HCEC 1CT (cell line): ENCODE measurements at places on chromosomes 1 and 21.
A peak's percentile ranks its signal among the peaks of the same experiment; 100 is the strongest.

- DNase-seq = no peak
Observed at GRCh38 chr1:43931711-43932660, 1.6 kb upstream of the ARTN start.

GRCh38 chr1:22810378-22810777, 99.7 kb downstream of the EPHB2 start:
- no peak for DNase-seq

GRCh38 chr1:65150583-65151263, 2.7 kb downstream of the AK4 start:
- no peak for DNase-seq

GRCh38 chr1:87791931-87792740, 463.5 kb downstream of the LMO4 start:
- no peak for DNase-seq

GRCh38 chr1:232678185-232678886, 48.4 kb upstream of the SIPA1L2 start:
- no peak for DNase-seq

- no peak for DNase-seq
Observed at GRCh38 chr1:67863637-67864036, 30.4 kb upstream of the GNG12 start.

GRCh38 chr1:44830900-44831304, 12.2 kb downstream of the PTCH2 start:
- DNase-seq = no peak

GRCh38 chr21:38798481-38798882, 7.2 kb upstream of the ETS2 start:
- DNase-seq = peak; percentile 15

DNA sequence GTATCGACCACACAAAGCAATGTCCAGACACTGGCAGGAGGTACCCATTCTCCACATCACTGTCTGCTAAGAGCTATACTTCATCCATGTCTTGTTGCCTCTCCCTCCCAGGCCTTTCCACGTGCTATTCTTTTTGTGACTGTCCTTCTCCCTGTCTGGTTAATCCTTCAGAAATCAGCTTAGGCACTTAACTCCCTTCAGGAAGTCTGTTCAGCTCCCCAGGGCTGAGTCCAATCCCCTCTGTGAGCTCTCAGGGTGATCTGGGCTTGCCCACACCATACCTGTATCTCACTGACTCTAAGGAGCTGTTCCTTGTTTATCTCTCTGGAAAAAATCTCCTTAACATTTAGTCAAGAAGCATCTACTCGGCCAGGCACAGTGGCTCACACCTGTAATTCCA, 69.4 kb downstream of the NID1 start:
- no peak for DNase-seq

DNA sequence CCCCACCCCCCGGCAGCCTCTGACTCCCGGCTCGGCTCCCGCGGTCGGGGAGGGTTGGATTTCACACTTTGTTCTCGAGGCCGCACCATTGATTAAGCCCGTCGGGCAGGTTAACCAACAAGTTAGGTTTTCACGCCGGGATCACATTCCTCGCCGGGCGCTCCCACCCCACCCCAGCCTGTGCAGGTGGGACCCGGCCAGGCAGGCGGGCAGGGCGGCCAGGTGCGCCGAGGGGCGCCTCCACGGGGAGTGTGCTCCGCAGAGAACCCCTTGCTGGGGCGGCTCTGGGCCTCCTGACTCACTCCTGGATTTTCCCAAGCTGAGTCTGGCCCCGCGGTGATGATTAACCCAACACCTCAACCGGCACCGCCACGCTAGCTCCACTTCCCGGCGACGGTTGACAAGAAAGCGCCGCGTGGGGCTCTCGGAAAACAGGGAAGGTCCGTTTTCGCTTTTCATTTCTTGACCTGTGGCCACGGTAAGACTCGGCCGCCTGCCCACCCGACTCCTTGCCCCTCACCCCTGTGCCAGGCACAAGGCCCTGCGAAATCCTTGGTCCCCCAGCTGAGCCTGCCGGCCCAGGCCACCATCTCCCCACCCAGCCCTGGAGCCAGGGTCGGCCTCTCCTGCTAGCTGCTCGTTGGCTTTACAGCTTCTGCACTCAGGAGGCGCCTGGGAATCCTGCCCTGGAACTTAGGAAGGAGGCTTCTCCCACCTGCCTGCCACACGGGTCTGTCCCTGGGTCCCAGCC, 8.8 kb upstream of the TTLL10 start:
- DNase-seq = no peak

- DNase-seq = no peak
Observed at GRCh38 chr1:242828199-242828598, 303.7 kb upstream of the PLD5 start.

DNA sequence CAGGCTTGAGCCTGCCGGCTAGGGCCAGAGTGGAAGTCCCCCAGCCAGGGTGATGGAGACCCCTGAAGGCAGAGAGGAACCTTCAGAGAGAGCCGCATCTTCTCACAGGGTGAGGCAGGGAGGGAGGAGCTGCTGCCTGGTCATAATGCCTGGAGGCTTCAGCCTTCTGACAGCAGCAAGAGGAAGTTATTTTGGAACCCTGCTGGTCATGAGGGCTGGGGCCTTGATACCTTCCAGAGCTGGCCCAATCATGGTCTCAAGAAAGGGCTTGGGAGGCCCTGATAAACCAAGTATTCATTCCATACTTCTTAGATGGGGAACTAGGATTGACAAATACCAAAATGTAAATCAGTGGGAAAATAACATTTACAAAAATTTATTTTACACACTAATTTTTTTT, 26.6 kb upstream of the MPZL1 start:
- no peak for DNase-seq

DNA sequence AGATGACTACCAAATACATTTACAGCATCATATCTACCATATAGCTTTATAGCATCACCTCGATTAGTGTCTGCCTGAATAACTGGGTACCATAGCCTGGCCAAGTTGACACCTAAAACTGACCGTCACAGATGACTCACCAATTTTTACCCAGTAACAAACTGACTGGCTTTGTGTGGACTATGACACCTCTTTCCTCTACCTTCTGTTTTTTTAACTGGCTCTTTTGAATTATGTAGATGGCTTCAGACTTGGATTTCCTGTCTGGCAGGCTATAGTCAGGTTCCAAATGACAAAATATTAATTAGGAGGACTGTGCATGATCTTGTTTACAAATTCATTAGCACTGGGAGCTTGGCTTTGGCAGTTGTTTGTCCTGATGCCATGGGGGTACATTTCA, 360.3 kb downstream of the TGFB2 start:
- DNase-seq = peak; percentile 27

DNA sequence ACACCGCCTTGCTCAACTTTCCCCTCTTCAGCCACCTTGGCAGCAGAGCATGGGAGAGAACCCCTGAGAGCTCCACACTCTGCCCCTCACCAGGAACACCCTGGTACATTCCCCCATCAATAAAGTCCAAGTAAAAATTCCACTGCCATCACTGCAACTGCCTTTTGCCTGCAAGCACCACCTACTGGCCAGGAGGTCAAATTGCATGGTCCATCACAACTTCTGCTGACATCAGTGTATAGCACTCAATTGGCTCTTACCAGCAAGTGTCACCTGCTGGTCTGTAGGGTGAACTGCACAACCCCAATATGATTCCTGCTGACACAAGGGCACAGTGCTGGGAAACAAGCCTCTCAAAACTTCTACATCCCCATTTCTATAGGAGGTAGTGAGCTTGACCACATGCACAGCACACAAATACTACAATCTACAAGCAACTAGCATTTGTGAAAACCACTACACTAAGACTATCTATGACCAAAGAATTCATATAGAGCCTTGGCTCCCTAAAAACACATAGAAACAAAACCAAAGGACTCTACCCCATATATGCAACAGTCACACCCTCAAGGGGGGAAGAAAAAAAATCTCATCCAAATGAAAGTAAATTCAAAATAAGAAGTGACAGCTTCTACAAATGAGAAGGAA, 69.2 kb downstream of the FASLG start:
- DNase-seq = peak; percentile 65

DNA sequence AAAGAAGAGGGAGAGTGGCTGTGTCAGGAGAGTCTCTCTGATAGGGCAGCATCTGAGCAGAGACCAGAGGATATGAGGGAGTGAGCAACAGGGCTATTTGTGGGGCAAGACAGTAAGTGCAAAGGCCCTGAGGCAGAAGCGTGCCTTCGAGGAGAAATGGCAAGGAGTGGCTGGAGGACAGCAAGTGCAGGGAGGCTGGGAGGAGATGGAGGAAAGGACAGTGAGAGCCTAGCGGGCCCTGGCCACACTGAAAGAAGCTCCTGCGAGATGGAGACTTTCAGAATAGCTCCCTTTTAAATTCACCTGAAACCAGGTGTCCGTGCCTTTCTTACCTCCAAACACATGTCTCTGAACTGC, 25.2 kb downstream of the EXOC8 start:
- DNase-seq = no peak

GRCh38 chr1:115475252-115475651, 137.2 kb upstream of the NGF start:
- DNase-seq = no peak

- DNase-seq = peak; percentile 97
Observed at GRCh38 chr1:183022202-183023145, 746 bp upstream of the LAMC1 start.

- no peak for DNase-seq
Observed at GRCh38 chr1:51574796-51575195, 42.1 kb upstream of the OSBPL9 start.

DNA sequence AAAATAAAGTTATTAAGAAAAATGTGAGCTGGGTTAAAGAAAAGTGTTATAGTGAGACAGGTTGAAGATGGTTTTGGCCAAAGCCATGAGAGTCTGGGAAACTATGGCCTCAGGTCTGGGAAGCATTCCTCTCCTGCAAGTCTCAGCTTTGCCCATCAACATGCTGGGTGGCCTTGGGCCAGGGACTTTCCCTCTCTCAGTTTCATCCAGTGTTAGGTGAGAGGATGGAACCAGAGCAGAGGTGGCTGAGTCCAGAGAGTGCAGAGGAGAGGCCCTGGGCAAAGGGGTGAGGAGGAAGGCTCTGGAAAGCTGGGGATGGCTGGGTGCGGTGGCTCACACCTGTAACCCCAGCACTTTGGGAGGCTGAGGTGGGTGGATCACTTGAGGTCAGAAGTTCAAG, 10.5 kb downstream of the PADI2 start:
- DNase-seq = no peak

DNA sequence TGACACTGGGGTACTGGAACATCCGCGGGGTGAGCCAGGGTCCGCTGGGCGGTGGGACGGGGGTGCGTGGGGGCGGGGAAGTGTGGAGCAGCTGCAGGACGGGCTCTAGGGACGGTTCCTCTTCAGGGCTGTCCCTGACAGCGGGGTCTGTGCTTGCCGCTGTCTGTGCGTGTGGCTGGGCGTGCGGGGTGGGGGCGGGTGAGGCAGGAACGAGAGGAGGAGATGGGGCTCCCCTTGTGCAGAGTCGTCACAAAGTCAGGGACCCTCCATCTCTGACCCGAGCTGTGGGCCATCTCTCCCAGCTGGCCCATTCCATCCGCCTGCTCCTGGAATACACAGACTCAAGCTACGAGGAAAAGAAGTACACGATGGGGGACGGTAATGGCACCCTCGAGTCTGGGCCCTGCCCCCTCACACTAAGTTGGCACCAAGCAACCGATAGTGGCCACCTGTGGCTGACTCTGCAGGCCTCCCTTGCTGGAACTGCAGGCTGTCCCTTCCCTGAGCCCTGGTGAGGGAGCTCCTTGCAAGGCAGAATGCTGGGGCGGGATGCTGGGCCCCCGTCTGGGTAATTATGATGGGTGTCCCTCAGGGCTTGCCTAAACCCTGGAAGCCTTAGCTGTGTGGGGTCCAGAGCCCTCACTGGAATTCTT, 392 bp downstream of the GSTM2 start:
- no peak for DNase-seq

GRCh38 chr1:10540277-10541005, 65.7 kb downstream of the PEX14 start:
- DNase-seq = no peak

DNA sequence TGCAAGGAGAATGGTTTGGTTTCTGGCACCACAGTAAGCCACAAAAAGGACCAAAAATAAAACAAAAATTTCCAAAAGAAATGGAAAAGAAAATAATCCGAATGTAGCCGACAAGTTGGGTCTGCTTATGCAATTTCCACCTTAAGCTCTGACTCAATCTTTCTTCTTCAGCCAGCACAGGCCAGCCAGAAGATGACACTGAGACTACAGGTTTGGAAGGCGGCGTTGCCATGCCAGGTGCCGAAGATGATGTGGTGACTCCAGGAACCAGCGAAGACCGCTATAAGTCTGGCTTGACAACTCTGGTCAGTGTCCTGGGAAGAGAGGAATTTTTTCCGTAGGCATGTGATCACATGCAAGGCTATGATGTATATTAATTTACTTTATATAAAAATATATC, 23.4 kb downstream of the PDPN start:
- DNase-seq = no peak

DNA sequence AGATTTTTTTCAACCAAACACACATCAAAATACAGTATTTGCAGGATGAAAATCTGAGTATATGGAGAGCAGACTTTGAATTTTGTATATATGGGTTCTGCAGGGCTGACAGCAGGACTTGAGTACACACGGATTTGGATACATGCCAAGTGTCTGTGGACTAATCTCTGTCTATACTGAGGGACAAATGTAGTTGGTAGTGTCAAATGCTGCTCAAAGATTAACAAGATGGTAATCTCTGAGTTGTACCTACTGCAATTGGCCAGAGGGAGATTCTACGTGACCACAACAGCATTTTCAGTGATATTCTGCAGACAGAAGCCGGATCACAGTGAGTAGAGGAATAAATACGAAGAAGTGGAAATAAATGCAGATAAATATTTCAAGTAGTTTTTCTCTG, 43.4 kb downstream of the SHCBP1L start:
- DNase-seq = no peak
